Stimulated activated CD8-positive, alpha-beta memory T cell treated with anti-CD3 and anti-CD28 coated beads, Interleukin-4, amount 100 ng/mL, for 24 hours (primary cell): ENCODE measurements at places on chromosomes 3 and 15.

DNA sequence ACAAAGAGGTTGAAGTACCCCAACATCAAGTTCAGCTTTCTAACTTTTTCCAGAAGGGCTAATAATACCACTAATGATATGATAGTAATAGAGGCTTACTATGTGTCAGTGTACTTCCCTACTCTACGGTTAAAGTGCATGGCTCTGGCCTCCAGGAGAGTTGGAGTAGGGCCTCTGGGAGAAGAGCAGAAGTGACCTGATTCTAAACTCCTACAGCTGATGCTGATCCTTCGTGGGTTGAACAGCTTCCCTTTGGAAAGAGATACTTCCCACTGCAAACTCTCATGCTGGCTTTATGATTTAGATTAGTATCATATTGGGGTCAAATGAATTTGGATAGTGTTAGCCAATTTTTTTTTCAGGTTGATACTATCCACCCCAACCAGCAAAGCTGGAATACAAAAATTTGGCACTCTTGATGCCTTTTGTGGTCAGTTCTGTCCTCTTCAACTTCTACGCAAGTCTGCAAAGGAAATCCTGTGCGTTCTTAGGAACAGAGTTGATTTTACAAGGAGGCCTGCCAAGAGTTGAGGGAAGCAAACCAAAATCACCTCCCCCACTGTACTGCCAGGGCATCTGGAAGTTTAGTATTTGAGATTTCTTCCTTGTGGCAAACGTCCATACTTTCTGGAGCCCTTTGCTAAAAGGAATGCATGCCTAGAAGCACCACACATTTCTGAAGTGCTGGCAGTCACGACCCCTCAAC, 17.8 kb downstream of the TMEM212 start:
- no peak for DNase-seq

DNA sequence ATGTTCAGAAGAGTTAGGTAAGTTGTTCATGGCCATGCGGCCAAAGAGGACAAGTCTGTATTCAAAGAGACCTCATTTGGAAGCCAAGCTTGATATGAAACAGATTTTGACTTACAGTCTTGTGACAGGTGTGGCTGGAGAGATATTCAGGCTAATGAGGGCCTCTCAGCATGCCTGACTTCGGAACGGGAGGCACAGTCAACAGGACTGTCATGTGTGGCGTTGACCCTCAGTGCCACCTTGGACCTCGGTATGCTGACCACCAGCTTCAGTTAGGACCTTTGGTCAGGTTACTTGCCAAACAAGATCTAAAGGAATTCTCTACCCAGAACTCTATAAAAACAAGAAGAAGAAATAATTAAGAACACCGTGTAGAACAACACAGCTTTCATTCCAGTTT, 124.1 kb downstream of the CHST2 start:
- no peak for DNase-seq

GRCh38 chr3:188507244-188507720, 353.3 kb downstream of the LPP start:
- DNase-seq = no peak

- no peak for DNase-seq
Measured at GRCh38 chr3:82087958-82088357, 326.5 kb upstream of the GBE1 start.

DNA sequence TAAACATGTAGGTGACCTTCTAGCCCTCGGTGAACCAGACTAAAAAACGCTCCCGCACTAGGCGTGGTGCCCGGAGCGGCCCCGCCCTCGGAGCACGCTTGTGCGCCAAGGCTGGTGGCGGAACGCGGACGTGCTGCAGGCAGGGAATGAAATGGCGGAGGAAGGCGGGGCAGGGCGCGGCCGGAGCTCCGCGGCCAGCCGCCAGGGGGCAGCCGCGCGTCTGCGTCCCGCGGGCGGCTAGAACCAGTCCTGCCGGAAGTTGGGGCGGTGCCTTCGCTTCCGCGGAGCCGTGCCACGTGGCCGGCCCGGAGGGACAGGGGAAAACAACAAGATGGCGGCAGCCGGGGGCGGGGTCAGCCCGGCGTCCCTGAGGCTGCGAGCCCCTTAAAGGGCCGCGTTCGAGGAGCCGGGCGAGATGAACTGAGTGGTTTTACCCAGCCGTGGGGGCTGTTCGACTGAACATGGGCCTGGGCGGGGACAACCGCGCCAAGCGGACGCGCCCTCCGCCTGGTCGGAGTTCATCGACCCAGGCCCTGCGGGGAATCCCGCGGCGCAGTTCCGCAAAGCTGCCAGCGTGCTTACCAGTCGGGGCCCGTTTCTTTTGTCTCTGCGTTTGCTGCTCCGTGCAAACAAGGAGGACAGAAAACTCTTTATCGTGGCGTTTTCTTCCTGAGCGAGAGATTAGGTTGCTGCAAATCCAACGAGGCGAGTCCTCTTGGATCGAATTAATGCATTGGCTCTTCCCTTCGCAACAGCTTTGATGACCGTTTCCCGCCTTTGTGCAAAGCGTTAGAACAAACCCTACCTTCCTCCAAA, 90.9 kb upstream of the CHD2 start:
- peak; percentile 99 for DNase-seq

DNA sequence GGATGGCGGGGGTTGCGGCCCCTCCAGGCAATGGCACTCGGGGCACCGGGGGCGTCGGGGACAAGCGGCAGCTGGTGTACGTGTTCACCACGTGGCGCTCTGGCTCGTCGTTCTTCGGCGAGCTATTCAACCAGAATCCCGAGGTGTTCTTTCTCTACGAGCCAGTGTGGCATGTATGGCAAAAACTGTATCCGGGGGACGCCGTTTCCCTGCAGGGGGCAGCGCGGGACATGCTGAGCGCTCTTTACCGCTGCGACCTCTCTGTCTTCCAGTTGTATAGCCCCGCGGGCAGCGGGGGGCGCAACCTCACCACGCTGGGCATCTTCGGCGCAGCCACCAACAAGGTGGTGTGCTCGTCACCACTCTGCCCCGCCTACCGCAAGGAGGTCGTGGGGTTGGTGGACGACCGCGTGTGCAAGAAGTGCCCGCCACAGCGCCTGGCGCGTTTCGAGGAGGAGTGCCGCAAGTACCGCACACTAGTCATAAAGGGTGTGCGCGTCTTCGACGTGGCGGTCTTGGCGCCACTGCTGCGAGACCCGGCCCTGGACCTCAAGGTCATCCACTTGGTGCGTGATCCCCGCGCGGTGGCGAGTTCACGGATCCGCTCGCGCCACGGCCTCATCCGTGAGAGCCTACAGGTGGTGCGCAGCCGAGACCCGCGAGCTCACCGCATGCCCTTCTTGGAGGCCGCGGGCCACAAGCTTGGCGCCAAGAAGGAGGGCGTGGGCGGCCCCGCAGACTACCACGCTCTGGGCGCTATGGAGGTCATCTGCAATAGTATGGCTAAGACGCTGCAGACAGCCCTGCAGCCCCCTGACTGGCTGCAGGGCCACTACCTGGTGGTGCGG, 1.9 kb downstream of the CHST2 start:
- peak; percentile 63 for DNase-seq

DNA sequence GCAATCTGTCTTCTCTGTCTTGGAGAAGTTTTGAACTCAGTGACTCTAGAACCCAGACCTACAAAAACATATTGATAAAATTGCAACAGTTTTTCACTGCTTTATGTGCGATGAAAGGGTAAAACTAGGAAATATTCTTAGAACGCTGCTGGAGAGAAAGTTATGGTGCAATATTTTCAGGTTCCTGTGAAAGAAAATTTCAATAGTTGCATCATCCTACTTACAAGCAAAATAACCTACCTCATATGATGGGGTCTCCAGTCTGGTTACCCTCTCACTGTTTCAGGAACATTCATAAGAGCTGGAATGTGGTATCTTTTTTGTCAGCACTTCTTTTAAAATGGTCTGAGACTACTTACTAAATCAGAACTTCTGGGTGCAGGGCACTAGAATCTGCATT, 27.1 kb downstream of the GATM start:
- no peak for DNase-seq

GRCh38 chr3:174955513-174956016, 96.4 kb downstream of the NAALADL2 start:
- no peak for DNase-seq

DNA sequence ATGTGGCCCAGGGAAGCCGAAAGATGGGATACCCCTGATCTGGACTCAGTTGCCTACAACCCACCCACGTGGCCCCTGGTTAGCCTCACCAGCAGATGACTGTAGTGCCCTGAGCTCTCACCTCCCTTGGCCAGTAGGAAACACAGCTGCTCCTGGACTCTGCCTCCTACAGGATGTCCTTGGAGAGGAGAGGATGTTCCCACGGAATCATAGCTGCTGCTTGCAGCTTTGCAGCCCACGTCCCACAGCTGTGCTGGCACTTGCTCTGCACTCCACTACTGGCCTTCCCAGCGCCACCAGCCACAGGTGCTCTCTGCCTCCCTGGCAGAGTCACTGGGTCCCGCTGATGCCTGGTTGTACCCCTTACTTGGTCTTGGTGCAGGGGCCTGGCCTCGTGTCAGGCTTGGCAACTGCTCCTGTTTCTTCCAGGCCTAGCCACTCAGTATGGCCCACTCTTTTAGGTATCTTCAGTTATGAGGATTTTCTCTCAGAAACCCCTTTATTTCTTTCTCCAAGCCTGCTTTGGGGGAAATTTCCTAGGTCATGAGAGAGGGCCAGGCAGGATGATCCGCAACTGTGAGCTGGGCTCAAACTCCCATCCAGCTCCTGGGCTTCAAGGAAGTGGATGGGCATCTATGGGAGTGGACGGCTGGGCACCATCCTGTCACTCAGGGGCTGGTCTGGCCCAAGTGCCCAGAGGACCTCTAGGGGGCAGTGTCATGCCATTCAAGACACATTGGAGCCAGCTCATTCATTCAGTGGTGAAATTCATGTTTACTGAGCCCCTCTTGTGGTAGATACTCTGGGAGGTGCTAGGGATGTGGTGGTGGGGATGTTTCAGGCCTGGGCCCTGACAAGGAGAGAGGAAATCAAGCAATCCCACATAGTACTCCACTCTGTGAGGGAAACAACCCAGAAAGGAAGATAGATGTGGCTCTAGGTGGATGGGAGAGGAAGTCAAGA, 16.2 kb upstream of the VILL start:
- DNase-seq = peak; percentile 52

DNA sequence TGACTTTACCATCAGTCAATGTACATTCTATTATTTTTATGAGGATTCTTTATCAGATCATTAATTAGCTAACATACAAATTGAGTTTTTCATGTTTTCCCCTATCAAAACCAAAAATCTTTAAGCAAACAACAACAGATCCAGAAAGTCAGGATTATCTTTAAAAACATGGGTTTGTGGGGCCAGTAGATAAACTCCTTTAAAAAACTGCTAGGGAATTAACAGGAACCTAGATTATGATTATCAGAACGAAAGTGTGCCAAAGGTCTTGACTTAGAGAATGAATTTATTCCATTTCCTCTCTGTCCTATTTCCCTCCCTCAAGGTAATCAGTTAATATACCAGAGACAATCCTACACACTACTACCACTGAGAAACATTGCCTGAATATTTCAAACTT, 13.2 kb upstream of the CCDC13 start:
- no peak for DNase-seq
